Smooth muscle cell of the pulmonary artery (primary cell): ENCODE measurements at places on chromosomes 5 and 9. TPM values are rescaled to one million over a fixed set of nuclear protein-coding genes. Genes with fewer than 3 reads are reported as not detected.

Gene ARHGEF37
- 3.6 and 7.1 TPM in 2 replicates for total RNA-seq

Gene ACOT12
- total RNA-seq: 0.07 and 1.1 TPM in 2 replicates

Gene TNFSF8
- total RNA-seq: not detected in 2 replicates

Gene ST8SIA4
- 0.30 and 1.1 TPM in 2 replicates for total RNA-seq

Gene MRPS2
- 13.8 and 13.9 TPM in 2 replicates for total RNA-seq

Gene RHOBTB3
- 120 and 154 TPM in 2 replicates for total RNA-seq

Gene C9
- total RNA-seq: not detected in 2 replicates

Gene SPINK13
- total RNA-seq: not detected in 2 replicates

Gene IFNA2
- total RNA-seq: not detected in 2 replicates

Gene MEIKIN
- total RNA-seq: not detected in 2 replicates

Gene DNAH5
- 0.20 and 0.43 TPM in 2 replicates for total RNA-seq

Gene LMX1B
- total RNA-seq: under 0.01 TPM in 1 of 2 replicates, not detected in the other

Gene LRRC14B
- not detected in 2 replicates for total RNA-seq

Gene MEGF10
- total RNA-seq: under 0.01 and 3.0 TPM in 2 replicates

Gene SLC34A1
- not detected in 2 replicates for total RNA-seq
